AG08395 (cell line): ENCODE measurements at places on chromosomes 7 and 10.

DNA sequence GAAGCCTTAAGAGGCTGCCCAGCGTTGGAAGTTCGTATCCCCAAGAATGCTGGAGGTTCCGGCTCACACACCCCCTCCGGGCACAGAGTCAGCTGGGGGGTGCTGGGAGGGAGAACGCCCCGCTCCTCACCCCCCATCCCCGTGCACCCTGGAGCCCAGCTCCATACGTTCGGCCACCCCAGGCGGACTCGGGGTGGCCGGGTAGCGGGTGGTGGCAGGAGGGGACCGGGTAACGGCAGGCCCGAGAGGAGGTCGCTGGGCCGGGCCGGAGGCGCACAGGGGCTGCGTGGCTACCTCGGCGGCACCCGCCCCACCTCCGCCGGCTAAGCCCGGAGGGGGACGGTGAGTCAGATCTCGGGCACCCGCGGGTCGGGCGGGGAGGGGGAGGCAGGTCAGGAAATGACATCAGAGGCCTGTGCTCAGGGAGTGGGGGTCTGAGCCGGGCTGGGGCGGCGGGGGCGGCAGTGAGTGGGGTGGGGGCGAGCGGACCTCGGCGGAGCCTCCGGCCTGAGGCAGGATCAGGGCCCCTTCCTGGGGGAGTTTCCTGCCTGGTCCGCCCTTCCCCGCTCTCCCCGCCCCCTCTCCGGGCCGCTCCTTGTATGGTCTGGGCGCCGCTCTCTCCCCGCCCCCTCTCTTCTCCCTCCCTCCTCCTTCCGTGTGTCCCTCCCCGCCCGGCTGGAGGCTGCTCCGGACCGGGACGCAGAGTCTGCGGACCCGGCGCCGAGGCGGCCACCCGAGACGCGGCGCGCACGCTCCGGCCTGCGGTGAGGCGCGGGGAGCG lies at the start of gene ZYX:
ZYX (plus strand) TSS at position 700 of the 781 bp plus-strand sequence. CDS start 227 bp downstream, outside the sequence.
- peak; percentile 97 for DNase-seq

DNA sequence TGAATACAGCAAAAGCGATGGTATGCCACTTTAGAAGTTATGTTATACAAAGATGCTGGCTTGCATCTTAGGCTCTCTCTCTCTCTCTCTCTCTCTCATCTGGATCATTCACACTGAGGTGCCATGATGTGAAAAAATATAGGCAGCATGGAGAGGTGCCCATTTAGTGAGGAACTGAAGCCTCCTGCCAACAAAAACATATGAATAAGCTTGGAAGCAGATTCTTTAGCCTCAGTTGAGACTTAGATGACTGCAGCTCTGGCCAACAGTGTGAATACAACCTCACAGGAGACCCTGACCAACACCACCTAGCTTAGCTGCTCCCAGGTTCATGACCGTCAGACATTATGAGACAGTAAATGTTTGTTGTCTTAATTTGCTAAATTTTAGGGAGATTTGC lies 560.1 kb upstream of the LRRTM3 start:
- DNase-seq = no peak

- DNase-seq = no peak
These were observed 8.1 kb downstream of the TRPV5 start for GRCh38 chr7:142925413-142925812.

- no peak for DNase-seq
These were observed 220.4 kb upstream of the PTN start for GRCh38 chr7:137563981-137564380.

DNA sequence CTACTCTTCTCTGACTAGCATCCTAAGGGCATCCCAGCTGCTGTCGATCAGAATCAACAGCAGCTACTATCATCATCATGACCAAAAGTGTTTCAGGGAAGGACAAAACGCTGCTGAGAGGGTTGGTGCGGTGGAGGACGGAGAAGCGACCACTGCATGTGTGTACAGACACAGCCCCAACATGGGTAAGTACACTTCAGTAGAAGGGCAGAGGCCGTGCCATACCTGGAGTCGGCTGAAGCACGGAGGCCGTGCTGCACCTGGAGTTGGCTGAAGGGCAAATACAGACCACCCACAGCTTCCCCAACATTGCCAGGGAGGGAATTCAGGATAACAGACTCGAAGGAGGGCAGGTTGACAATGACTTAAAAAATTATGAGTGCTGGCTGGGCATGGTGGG lies 67.8 kb upstream of the CYTH3 start:
- no peak for DNase-seq

GRCh38 chr7:80918399-80918798 lies 452 bp downstream of the SEMA3C start:
- no peak for DNase-seq

- peak; percentile 64 for DNase-seq
These were observed 61.4 kb downstream of the BICC1 start for GRCh38 chr10:58574058-58574457.

DNA sequence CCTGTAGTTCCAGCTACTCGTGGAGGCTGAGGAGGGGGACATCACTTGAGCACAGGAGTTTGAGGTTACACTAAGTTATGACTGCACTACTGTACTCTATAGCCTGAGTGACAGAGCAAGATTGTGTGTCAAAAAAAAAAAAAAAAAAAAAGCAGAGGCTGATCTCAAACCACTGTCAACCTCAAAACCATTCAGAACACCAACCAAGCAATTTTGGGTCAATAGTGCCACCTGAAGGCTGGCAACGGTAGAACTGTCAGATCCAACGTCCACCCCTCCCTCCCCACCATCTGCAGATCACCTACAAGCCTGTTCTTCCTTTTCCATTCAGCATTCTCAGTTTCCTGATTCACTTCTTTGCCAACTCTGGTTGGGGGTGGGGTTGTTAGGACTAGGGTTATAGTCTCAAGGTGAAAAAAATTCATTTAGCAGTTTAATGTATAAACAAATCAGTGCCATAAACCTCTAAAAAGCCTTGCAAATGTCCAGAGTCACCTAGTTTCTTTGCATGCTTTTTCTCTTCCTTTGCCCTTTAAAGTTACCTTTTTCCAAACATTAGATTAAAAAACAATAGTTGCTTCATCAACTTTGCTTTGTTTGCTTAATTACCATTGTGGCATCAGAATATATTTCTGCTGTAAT lies 2.6 kb downstream of the MRPS33 start:
- DNase-seq = peak; percentile 59

GRCh38 chr10:122659126-122659525 lies 40.5 kb downstream of the C10orf120 start:
- no peak for DNase-seq

- DNase-seq = no peak
These were observed 171.6 kb downstream of the LRRN3 start for GRCh38 chr7:111262293-111263116.

- DNase-seq = no peak
These were observed 8.7 kb downstream of the ACTR1A start for GRCh38 chr10:102493771-102494170.
